AG08395 (cell line): ENCODE measurements at places on chromosomes 12 and 14.

DNA sequence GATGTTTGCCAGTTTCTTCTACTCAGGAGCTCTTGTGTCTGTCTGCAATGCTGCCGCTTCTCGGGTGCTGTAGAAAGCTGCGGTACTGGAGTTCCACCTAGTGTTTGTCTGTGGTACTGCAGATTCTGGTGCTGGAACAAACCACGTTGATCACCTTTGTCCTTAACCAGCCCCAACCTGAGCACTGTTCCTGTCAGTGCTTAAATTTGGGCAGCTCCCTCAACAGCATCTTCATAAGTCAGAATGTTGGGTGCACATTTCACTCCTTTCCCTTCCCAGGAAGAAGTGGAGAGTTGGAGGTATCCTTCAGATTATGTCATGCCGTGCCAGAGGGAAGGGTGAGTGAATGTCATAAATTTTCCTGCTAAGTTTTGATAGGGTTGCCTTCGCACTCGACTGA lies 48.7 kb upstream of the LALBA start:
- DNase-seq, result peak; percentile 78

DNA sequence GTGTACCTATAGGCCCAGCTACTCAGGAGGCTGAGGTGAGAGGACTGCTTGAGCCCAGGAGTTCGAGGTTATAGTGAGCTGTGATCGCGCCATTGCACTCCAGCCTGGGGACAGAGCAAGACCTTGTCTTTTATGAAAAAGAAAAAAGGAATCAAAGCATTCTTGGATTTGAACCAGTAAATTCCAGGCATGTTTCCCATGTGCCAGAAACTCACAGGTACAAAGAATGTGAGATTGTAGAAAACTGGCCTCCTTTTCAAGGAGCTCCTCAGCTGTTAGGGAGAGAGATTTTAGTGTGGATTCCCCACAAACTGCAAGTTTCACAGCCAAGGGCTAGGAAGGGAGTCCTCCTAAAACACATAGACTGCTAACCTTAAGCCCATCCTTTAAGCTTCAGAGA lies 95.0 kb downstream of the FOXN4 start:
- no peak for DNase-seq

DNA sequence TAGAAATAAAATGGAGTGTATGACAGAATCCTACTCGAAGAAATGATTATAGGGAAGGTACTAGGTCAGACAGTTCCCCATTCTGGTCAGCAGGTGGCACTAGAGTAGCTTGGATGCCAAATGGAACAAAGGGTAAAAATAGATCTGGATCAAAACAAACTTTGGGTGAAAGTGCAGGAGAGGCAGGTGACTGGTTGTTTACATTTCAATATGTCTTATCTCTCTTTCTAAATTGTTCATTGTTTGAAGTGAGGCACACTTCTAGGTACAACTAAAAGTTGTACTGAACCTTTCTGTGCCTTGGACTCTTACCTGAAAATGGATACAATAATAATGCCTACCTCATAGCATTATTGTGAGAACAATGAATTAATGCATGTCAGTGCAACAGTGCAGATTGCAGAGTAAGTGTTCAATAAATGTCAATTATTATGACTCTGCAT lies 62.0 kb upstream of the OSBPL8 start:
- peak; percentile 70 for DNase-seq

DNA sequence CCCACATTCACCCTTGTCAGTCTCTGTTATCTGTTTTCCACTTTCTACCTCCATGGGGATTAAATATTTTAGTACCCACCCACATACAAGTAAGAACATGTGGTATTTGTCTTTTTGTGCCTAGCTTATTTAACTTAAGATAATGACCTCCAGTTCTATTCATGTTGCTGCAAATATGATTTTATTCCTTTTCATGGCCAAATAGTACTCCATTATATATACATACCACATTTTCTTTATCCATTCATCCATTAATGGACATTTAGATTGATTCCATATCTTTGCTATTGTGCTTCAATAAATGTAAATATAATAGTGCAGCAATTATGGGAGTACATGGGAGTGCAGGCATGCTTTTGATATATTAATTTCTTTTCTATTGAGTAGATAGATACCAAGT lies 185.8 kb downstream of the RPAP3 start:
- DNase-seq, result no peak

DNA sequence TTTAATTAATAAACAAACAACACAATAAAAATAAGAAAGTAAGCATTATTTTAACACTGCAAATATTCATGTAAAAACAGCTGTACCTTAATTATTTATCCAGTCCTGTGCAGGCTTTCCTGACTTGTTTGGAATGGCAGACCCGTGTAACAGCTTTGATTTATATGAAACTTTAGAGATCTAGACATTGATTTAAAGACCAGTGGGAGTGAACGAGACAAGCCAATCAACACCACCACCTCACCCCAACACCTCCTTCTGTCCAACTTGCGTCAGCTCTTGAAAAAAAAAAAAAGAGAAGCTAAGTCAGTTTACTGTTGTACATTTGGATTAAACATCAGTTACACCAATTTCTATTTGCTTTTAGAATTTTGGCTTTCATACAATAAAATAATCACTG lies 22.3 kb downstream of the SLC38A4 start:
- no peak for DNase-seq

- DNase-seq, result no peak
Observed at GRCh38 chr14:94338023-94338422, 14.9 kb upstream of the SERPINA6 start.

GRCh38 chr12:50083301-50083700 lies 1.8 kb upstream of the SMARCD1 start:
- no peak for DNase-seq
